ENCODE measurements at places on chromosomes 12 and 14.

DNA sequence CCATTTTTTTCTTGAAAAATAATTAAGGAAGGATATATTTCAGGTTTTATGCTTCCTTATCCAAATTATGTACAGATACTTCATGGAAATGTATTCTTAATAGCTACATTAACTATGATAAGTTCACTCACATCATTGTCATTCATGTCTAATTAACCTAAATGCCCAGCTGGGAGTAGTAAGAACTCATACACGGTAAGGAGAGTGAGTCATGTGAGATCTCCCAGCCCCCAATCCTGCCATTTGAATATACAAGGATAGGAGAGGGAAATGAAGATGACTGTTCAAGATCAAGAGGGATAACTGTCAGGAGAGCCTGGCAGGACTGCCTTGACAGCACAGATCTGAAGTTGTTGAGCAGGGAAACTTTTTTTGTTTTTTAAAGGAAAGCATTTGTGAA is 343.4 kb upstream of the USP15 start:
- no peak overlapping the region for H3K4me3 ChIP-seq
- H3K4me1 ChIP-seq: no peaks in the 10 kb centered on the region
- no peak for DNase-seq

DNA sequence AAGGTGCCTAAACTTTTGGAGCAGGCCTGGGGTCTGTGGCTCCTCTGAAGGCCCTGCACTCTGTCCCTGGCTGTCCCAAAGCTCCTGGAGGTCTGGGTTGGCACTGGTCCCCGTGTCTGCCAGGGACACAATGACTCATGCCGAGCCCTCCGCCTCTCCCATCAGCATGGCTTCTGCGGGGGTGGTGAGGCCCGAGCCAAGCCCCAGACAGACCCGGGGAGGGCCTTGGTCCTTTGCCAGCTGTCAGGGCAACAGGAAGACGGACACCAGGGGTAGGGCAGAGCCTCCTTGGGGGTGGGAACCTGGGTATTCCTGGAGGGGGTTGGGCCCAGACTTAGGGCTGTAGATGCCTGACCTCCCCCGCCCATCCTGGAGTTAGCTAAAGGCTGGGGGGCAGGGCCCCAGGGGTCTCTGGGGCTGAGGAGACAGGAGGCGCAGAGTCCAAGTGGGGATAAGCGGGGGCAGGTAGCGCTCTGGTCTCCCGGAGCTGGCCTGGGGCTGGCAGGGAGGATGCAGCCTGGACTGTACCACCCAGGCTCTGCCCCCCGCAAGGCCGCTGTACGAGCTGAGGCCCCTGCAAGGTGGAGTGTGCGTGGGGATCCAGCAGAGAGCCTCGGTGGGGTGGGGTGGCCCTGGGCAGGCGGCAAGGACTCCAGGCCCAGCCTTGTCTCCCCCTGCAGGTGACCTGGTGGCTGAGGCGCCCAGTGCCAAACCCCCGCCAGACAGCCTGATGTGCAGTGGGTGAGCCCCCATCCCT is 16.4 kb upstream of the PUS1 start:
- no peak overlapping the region for H3K27ac ChIP-seq
- no peaks in the 10 kb centered on the region for H3K36me3 ChIP-seq
- H3K4me3 ChIP-seq: no peak overlapping the region
- peaks cover 10% of the 10 kb centered on the region for H3K4me1 ChIP-seq
- H3K27me3 ChIP-seq: no peaks in the 10 kb centered on the region

DNA sequence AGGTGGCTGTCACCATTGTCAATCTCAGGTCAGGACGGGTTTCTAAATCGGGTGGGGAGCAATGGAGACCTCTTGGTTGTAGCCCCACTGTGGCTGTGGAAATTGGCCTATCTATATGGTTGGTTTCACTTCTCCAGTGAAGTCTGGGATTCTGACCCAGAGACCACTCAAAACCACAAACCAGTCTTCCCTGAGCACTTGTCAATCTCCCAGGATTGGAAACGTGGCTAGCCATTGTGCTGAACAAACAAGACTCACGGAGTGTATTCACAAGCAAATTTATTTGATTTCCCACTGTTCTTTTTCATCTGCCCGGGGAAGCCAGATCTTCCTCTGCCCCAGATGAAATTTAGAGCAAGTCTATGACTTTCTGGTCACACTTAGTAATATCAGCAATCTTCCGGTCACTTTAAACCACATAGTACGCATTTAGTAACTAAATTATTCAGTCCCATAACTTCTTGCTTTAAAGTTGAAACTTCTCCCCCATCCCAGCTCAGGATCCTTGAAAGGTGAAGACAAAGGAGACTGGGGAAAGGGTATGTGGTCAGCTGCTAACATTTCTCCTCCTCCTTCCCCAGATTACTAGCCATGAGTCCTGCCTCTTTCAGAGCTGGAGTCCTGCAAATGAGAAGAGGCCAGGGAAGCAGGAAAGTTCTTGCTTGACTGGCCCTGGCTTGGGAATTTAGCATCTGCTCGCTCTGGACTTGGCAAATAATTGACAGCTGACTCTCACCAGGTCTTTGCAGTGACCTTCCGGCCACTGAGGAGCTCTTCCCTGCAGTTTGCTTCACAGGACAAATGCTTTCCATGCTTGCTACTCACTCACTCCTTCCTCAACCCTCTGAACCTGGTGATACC is 123.2 kb upstream of the MAX start:
- H3K4me1 ChIP-seq: peaks cover 24% of the 10 kb centered on the region
- H3K4me3 ChIP-seq: no peak overlapping the region
- no peak for DNase-seq
- H3K36me3 ChIP-seq: no peaks in the 10 kb centered on the region

DNA sequence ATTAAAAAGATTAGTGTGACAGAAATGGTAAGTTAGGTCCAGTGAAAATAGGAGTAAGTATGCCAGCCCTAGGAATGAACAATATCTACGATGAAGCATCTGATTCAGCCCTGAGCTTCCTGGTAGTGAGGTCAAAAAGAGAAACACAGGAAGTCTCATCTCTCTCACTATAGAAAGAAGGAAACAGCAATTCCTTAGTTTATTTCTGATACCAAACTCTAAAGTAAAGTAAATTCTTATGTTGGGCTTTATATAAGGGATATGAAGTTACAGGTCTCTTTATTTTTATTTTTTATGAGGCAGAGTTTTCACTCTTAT is 76.7 kb upstream of the RFLNA start:
- H3K4me3 ChIP-seq: no peak overlapping the region
- peaks cover 8% of the 10 kb centered on the region for H3K4me1 ChIP-seq
- H3K27ac ChIP-seq: no peak overlapping the region
- no peak for DNase-seq

DNA sequence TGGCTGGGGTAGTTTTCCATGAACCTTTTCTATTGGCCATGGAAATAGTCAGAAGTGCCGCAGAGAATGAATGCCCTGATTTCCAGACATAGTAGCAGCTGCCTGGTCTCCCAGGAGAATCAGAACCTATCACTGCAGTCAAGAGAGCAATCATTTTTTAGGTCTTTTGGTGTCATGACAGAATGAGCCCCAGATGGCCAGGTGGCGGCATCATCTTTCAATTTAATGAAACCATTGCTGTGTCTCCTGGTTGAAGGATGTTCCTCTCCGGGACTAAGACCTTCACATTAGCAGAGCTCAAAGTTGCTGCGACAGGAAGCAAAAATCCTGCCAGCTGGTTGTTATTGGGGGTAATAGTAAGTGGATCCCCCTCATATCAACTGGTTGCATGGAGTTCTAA is 18.8 kb downstream of the TNFAIP2 start:
- no peak overlapping the region for H3K27ac ChIP-seq
- no peaks in the 10 kb centered on the region for H3K27me3 ChIP-seq
- H3K4me3 ChIP-seq: no peak overlapping the region
- DNase-seq: no peak
- H3K4me1 ChIP-seq: peaks cover 29% of the 10 kb centered on the region

DNA sequence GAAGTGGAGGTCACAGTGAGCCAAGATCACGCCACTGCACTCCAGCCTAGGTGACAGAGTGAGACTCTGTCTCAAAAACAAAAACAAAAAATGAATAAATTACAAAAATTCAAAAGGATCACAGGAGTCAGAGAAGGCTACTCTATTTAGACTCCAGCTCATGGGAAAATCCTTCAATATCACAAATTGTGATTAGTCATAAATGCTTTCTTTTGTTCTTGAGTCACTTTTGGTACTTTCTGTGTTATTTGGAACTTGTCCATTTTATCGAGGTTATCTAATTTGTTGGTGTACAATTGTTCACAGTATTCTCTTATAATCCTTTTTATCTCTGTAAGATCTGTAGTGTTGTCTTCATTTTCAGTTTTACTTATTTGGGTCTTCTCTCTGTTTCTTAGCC is 18.9 kb downstream of the ALDH2 start:
- no peak for DNase-seq
- H3K4me1 ChIP-seq: no peaks in the 10 kb centered on the region
- H3K36me3 ChIP-seq: peaks cover 65% of the 10 kb centered on the region
- no peak overlapping the region for H3K27ac ChIP-seq
- no peaks in the 10 kb centered on the region for H3K27me3 ChIP-seq
